CD4-positive, alpha-beta T cell treated with Interleukin-6 at 100 ng/mL for 8 hours (primary cell): ENCODE measurements at places on chromosomes 3 and 15.
A peak's percentile ranks its signal among the peaks of the same experiment; 100 is the strongest.

GRCh38 chr3:150407808-150408220 lies 284 bp upstream of the TSC22D2 start:
- no peak for DNase-seq

- DNase-seq: no peak
Observed at GRCh38 chr3:108073764-108074431, 16.9 kb downstream of the CD47 start.

- DNase-seq: no peak
Observed at GRCh38 chr15:39429898-39430357, 151.0 kb upstream of the THBS1 start.

DNA sequence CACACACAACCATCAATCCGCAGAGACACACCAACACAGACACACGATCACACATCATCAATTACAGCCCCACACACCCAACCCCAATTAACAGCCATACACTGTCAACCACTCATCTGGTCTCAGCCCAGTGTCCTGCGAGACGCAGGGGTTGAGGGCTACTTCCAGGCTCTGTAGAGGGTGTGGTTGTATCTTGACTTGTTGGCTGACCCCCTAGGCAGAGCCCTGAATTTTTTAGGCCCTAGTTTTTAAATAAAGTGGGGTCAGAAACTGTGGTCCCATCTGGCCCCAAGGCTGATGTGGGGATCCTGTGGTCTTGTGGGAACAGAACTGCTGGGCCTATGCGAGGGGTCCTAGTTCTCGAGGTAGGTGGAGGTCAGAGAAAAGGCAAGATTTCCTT lies 9.2 kb downstream of the VILL start:
- DNase-seq: no peak

GRCh38 chr3:192494174-192494573 lies 233.2 kb downstream of the FGF12 start:
- no peak for DNase-seq

DNA sequence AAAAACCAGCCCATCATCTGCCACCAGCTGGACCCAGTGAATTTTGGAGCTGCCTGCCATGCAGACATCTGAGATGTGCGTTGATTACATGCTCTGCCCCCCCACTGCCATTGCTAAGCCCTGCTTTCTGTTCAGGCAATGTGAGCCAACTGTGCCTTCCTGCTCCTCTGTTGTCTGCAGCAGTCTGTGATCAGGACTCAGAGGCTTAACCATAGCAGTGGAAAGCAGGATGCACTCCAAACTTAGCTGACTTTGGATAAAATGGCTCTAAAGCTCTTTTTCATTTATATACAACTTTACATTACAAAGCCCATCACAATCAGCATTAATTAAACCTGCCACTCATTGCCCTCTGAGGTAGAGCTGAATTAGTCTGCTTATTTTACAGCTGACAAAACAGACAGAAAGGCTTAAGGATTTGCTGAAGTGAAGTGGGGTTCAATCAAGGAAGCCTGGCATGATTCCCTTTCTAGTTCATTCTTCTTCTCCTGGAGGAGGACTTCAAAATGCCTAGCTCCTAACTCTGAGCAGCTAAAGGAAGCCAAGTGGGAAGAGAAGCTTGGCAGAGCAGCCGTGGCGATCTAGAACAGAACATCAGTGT lies 15.7 kb upstream of the RPS27L start:
- DNase-seq: no peak

DNA sequence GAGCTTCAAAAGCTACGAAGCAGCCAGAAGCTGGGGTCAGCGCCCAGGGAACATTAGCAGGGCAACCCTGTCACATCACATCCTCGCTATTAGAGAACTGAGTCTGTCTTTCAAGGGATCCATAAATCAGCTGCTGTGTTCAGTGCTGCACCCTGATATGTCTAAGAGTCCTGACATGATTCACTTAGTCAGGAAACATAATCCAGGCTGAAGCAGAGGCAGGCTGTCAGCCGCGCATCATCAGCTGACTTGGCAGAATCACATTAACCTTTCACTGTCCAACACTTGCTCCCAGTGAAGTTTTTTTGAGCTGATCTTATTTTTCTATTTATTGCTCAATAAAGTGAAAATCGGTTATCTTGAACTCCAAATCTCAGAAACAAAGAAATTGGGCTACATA lies 23.5 kb downstream of the MYH15 start:
- no peak for DNase-seq

DNA sequence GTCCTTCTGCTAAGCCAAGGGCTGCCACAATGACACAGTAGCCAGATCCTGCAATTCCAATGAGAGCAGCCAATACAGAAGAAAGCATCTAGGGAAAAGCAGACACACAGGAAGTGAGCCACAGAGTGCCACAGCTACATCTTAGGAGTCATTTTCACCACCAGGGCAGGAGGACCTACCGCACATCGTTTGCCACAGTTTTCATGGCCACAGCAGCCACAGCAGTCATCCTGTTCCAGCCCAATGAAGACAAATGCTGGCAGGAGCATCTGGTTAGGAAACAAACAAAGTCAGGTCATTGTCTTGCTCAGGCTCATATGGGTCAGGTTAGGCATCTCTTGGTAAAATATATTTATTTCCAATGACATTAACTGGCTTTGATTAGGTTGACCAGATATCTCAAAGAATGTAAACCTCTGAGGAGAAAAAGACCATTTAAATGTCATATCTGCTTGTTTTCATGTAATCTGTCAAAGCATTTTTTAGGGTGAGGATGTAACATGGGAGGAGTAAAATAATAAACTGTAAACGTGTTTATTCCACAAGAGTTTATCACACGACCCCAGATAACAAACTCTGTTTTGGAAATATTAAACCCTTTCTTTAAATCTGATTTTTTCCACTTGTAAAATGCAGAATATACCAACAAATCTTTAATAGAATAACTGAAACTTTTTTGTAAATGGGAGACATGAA lies 1.8 kb downstream of the TM4SF1 start:
- DNase-seq: no peak

DNA sequence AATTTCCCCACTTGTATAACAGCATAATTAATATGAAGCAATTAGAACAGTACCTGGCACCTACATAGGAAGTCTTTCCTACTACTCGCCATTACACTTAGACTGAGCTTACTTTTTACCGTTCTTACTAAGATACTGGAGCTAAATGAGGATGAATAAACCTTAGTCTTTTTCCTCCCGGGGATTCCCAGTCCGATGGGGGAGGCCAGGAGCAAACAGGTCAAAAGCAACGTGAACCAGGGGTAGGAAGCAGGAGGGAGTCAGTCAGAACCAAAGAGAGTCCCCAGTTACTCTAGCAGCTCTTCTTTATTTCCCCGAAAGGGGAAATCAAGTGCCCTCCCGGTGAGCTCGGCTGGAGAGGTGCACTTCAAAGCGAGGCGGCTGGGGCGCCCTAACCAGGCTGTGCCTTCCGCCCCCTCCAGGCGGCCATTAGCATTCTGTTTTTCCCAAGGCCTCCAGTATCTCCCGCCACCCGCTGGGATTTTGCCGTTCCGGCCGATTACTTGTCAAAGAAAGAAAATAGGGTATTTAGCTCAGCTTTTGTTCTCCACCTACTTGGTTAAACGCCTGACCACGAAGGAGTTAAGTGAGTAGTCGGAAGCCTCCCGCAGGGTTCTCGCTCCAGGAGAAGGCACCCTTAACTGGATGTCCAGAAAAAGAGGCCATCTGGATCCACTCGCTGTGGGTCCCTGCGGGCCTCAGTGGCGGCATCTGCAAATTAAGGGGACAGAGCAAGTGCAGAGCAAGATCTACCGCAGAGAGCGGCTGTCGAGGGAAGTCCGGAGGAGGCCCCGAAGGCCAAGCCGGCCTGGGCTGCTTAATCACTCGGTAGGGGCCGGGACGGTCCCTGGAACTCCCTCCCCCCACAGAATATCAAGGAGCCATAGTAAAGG lies 6.3 kb upstream of the EOMES start:
- no peak for DNase-seq

GRCh38 chr3:67083277-67083676 lies 85.2 kb downstream of the KBTBD8 start:
- DNase-seq: peak; percentile 66

DNA sequence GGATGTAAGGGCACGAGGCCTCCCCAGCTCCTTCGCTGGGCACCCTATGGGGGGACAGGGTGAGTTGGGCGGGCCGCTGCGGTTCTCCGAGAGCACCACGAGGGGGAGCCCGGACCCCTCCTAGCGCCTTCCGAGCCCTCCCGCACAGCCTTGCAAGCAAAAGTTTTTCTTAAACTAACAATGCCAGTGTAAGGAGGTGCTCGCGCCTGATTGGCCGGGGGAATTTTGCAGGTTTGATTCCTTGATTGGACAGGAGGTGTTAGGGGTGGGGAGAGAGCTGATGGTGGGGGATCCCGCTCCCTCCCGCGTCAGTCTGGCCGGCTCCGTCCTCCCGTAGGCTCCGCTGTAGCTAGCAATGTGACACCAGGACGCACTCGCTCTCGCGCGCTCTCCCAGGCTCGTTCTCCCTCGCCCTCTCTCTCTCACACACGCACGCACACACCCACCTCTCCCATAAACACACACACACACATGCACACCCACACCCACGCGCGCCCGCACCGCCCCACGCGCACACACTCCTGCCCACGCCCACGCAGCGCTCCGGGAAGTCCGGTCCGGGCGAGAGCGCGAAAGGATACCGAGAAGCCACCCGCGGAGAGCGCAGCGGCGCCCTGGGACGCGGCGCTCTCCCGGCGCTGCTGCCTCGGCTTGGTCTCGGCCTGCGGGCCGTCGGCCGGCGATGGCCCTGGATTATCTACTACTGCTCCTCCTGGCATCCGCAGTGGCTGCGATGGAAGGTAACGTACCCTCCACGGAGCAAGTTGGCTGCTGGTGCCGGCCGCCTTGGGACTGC lies at the start of gene EPHB1:
Gene EPHB1 (plus strand): TSS at position 311 of the 796 bp plus-strand sequence.
- peak; percentile 22 for DNase-seq

GRCh38 chr3:20752416-20752815 lies 566.4 kb upstream of the SGO1 start:
- DNase-seq: no peak

DNA sequence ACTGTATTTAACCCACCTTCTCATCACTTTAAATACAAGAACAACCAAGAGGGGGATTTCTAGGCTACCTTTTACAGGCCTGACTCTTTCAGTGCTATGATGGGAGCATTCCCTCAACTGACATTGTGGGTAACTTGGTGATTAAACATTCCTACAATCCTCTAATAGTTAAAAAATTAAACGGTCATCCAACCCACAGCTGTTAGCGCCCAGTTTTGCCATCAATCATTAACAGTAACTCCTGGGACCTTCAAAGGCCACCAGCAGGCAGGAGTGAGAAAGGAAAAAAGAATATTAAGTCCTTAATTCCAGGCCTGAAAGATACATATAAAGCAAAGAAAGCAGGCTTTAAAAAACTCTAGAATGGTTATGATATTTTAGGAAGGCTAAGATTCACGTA lies 512.1 kb downstream of the MAGI1 start:
- DNase-seq: no peak

- DNase-seq: no peak
Observed at GRCh38 chr15:37528432-37528831, 406.0 kb upstream of the TMCO5A start.

- no peak for DNase-seq
Observed at GRCh38 chr3:128537091-128537703, 44.2 kb upstream of the GATA2 start.

DNA sequence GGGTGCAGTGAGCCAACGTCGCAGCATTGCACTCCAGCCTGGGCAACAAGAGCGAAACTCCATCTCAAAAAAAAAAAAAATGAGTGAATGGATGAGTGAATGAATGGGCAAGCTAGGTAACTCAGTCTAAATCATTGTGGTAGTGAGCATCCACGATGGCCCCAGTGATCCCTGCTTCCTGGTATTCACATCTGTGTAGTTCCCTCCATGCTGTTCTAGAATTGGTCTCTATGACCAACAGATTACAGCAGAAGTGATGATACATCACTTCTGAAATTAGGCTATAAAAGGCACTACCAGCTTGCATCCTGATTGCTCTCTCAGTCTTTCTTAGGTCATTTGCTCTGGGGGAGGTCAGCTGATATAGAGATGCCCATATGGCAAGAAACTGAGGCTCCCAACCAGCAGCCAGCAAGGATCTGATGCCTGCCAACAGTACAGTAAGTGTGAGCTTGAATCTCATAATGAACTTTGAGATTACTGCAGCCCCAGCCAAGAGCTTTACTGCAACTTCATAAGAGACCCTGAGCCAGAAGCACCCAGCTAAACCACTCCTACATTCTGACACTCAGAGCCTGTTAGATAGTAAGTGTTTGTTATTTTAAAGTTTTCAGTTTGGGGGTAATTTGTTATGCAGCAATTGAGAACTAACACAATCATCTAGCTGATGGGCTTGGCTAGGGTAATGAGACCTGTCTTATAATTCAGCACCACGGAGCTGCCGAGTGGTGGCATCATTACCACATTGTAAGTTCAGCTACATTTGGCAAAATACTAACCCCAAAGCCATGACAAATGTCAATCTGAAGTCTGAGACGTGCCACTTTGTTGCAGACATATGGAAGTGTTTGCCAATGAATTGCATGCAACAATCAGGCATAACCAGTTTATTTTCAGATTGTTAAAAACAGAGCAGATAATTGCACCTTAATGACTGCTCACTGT lies 53.0 kb downstream of the KLHL6 start:
- DNase-seq: no peak

GRCh38 chr3:87987952-87988351 lies 70.9 kb downstream of the CGGBP1 start:
- DNase-seq: no peak

DNA sequence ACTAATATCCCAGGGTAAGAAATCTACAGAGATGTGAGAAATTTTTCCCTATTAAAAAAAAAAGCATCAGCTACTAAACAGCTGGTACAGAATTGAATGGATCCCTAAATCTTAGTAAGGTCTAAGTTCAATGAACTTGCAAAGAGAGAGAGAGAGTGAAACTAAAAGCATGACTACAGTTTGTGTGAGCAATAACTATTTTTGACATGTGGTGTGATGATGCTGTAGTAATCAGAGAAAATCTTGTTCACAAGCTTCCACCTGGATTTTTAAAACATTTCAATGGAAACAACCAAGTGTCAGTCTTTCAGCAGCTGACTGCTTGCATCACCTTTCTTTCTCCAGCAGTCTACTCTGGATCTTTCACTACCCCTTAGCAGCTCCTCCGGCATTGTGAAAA lies 45.2 kb upstream of the ABI3BP start:
- no peak for DNase-seq

GRCh38 chr3:35521196-35521595 lies 118.1 kb upstream of the ARPP21 start:
- no peak for DNase-seq

GRCh38 chr3:71585887-71586809 lies 2.6 kb upstream of the FOXP1 start:
- peak; percentile 50 for DNase-seq

- DNase-seq: no peak
Observed at GRCh38 chr15:40449275-40449674, 8.5 kb downstream of the BAHD1 start.

DNA sequence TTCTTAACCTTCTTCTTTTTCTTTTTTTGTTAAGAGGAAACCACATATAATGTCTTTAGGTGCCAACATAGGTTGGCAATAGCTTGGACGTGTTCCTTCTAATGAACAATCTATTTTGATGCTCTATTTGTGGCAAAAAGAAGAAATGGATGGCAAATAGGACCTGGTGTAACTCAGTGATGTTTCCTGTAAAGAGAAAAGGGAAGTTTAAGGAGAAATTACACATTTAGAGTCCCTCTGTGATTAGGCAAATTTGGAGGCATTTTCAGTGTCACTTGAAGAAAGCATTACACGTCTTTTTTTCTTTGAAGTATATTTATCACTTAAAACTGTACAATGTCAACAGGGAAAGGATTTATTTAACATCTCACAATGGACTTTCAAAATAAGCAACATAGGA lies 327.1 kb downstream of the ZIC1 start:
- DNase-seq: no peak

GRCh38 chr3:196207833-196208607 lies 3.2 kb downstream of the ZDHHC19 start:
- peak; percentile 66 for DNase-seq

- peak; percentile 49 for DNase-seq
Observed at GRCh38 chr3:52892625-52893311, 4.6 kb downstream of the STIMATE start.
